ENCODE measurements at places on chromosomes 6 and 20.
A peak's percentile ranks its signal among the peaks of the same experiment; 100 is the strongest.

DNA sequence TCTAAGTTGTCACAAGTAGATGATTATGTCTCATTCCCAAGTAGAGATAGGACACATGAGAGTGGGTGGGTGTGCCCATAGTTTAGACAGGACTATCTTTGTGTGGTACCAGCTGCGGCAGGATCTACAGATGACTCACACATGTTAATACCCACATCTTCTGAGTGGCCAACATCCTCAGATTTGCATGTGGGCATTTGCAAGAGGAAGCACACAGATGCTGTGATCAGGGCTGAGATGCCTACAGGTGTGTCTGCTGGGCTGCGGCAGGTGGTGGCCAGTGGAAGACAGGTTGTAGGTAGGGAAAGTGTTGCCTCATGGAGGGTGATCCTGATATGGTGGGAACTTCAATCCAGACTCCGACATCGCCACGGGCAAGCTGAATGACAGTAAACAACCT lies 50.8 kb downstream of the UTRN start:
- DNase-seq = no peak

DNA sequence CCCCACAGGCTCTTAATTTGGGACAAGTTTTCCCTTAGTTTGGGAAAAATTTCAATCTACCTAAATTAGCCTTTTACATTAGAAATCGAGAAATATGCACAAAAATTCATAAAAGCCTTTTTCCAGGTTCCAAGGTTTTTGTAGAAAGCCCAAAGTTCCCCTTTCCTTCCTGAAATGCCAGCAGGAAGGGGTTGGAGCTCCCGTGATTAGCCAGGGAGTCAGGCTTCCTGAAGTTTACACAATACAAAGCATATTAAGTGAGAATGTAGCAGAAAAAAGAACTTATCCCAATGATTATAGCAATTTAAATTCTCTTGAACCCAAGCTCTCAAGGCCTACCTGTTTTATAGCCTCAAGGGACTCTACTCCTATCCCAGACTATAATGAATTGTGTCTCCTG lies 39.1 kb downstream of the SYNJ2 start:
- DNase-seq = no peak

GRCh38 chr20:58592076-58592695 lies 58.9 kb upstream of the STX16 start:
- no peak for DNase-seq

GRCh38 chr6:106519460-106520394 lies 109.6 kb downstream of the RTN4IP1 start:
- DNase-seq = peak; percentile 1

- DNase-seq = no peak
These were observed 15.3 kb upstream of the CCN2 start for GRCh38 chr6:131966443-131966842.
